Stimulated activated CD4-positive, alpha-beta T cell treated with anti-CD3 and anti-CD28 coated beads, Interleukin-12 subunit alpha, Interleukin-12 subunit beta, amount 100 ng/mL, for 4 hours (primary cell): ENCODE measurements at places on chromosomes 2 and 18.

DNA sequence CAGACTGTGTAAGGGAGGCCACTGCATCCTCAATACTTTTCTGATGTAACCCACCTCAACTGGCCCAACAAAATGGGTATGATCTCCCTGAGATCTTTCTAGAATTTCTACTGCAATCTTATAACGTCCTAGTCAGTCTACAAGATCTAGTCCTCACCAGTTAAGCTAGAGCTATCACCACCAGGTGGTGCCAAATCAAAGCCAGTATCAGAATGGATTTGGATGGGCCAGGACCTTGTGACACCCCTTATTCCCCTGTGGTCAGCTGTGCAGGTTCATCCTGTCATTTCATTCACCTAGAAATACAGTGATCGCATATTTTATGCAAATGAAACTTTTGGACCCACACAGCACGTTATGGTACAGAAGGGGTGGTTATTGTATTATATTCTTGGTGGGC, 90.3 kb downstream of the OLA1 start:
- peak; percentile 12 for DNase-seq

DNA sequence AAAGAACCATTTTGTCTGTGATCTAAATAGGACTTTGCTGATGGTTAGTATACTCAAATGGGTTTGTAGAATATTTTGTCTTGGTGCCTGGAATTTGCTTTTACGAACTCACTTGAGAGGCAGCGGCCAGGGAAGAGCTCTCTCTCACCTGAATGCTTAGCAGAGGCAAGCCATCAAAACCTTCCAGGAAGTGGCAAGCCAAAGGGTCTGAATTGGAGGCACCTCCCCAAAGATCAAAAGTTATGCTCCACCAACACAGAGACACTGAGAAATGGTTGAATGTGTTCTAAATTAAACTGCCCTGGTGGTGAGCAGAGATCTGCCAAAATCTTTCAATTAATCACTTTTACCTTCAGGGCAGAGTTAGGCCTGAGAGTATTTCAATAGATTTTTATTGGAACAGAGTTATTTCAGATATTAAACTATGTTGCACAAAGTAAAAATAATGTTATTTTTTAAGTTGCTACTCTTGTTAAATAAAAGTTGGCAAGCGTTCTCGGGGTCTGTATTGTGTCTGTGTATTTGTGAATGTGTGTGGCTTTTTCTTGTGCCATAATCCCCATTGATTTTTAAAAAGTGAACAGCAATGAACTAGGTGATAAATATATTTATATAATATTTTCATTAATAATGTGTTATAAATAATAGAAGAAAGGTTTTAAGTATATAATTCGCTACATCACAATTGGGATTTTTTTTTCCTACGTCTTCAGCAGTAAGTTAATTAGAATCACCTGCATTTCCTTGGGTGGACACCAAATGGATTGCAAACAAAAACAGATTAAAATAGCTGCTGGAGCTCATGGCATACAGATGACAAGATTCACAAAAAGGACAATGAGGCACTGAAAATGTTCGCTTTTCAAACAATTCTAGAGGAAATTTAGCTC, 416.1 kb downstream of the ARHGAP15 start:
- no peak for DNase-seq

- no peak for DNase-seq
Observed at GRCh38 chr2:233270366-233270765, 18.9 kb downstream of the ATG16L1 start.

GRCh38 chr2:208279236-208279635, 13.2 kb downstream of the PIKFYVE start:
- no peak for DNase-seq

DNA sequence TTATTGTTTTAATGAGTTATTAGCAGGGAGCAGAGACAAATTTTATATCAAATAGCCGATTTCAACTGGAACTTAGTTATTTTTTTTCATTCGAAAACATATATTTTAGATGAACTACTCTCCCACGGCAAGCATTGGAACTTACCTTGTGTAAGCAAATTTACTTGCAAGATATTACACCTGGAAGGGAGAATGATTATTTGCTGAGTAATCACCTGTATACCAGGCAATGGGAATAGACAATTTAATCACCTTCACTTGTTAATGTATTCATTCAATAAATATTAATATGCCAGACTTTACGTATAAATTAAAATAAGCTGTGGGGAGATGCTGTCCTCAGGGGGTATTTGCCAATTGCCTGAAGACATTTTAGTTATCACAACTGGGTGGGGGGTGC, 1069.9 kb upstream of the CHAC2 start:
- DNase-seq: no peak

DNA sequence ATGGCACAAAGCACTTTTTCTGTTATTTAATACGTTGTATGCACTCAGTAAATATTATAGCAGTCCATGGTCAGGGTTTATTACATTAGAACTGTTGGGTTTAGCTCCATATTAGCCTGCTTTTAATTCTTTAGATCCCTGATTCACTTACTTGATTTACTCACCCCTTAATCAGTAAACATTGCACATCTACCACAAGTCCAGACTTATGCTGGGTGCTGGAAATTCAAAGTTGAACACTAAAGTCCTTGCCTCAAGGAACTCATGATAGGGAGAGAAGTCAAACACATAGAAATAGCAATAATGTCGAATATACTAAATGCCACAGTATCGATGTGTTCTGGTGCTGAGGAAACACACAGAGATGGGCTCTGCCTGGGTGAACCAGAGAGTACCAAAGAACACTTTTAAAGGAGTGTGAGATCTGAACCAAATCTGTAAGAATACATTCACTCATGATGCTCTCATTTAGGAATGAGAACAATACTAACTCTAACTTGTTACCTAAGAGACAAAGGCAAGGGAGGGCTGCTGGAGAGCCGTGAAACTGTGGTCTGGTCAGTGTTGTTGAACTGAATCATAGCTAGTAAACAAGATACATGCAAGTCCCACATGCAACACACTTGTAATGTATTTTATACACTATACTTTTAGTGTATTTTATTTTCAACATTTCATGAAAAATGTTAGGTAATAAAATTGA, 4.9 kb downstream of the STAT4 start:
- DNase-seq: no peak

DNA sequence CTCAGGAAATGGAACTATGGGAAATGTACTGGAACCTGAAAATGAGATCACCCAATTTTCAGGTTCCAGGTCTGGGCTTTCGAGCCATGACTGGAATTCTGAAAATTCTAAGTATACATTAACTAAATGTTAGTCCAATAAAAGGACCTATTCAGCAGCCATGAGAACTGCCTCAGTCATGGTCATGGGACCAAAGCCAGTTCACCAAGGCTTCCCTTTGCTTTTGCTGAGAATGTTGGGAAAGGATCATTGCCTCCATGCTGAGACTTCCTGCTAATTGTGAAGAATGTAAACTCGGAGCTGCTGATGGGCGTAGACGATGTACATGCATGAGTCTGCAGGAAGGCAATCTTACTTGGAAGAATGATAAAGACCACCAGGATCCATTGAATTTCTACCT, 624.4 kb upstream of the SOX11 start:
- DNase-seq: no peak

- DNase-seq: no peak
Observed at GRCh38 chr2:60385648-60386047, 167.8 kb downstream of the BCL11A start.

DNA sequence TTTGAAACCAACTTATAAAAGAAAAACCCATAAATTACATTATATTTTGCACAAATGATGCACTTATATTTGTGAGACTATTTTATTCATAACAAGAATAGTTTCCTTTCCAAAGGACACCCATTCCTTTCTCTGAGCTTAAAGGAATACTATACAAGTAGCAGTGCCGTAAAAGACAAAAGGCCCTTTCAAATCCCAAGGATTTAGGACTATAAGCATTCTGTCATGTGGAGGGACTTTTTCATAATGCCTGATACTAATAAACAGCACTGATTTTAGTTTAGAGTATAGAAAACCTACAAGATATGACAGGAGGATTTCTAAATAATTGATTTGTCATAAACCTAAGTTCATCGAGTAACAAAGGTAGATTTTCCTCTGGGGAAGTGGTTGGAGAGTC, 1134.2 kb upstream of the ZEB2 start:
- no peak for DNase-seq

GRCh38 chr2:18159896-18160295, 281.4 kb downstream of the KCNS3 start:
- no peak for DNase-seq

DNA sequence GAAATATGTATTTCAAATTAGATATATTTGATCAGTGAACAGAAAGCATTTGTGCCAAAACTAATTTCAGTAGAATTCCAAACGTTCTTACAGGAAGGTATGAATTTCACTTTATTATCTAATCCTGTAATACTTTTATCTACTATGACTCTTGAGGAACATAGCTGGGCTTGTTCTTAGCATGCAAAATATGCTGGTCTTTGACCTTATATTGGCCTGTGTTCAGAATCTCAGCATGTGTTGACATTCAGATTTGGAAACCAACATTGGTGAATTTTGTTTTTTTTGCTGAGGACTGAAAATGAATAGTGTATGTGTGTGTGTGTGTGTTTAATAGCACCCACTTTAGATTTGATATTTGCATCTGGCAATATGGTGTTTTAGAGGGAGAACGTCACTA, 112.2 kb downstream of the MEIS1 start:
- no peak for DNase-seq

- no peak for DNase-seq
Observed at GRCh38 chr2:221434142-221434541, 138.0 kb downstream of the EPHA4 start.

DNA sequence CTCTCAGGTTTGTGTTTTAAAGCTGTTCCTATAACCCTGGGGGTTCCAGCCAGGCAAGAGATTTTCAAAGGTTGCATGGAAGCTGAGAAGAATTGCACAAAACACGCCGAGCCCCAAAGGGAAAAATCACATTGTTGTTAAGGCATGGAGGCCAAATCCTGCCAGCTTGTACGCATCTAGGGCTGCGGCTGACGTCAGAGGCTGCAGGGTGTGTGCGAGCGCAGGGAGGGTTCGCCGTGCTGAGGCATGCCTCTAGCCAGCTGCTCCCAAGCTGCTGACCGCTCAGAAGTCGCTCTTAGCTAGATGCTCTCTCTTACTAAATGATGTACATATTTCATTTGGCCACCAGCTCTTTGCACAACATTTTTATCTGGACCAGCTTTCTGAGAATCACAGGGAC, 191.8 kb downstream of the LPIN1 start:
- no peak for DNase-seq

DNA sequence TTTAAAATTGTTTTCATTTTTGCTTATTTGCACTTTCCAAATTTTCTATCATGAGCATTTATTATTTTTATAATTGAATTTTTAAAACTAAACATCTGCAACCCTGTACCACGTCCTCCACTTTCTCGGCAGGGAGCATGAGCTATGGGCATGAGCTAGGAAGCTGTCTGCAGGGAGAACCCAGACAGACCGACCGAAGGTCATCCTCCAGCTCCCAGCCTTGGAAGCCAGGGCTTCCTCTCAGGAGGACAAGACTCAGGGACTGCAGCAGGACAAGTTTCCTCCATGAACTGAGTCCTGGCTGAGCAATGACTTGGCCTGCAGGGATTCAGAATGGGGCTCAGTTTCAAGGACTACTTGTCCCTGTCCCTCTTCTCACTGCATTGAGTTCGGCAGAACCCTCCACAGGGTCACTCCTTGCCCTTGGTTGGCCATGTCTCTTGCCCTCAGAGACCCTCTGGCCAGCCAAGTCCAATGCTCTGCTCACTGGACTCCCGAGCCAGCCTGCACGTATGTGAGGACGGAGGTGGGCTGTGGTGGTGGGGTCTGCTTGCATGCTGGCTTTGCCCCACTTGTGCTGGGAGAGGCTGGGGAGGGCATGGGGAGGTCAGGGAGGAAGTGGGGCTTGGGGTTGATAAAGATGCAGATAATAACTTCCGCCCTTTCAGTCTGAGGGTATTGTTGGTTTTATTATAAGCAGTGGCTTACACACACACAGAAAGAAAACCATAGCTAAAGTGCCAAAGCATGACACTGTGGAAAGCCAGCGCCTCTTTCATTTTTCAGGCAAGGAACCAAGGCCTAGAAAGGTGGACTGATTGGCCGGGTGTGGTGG, 6.6 kb downstream of the NMUR1 start:
- DNase-seq: no peak

GRCh38 chr2:216498070-216498378, 620 bp upstream of the RPL37A start:
- DNase-seq: no peak

DNA sequence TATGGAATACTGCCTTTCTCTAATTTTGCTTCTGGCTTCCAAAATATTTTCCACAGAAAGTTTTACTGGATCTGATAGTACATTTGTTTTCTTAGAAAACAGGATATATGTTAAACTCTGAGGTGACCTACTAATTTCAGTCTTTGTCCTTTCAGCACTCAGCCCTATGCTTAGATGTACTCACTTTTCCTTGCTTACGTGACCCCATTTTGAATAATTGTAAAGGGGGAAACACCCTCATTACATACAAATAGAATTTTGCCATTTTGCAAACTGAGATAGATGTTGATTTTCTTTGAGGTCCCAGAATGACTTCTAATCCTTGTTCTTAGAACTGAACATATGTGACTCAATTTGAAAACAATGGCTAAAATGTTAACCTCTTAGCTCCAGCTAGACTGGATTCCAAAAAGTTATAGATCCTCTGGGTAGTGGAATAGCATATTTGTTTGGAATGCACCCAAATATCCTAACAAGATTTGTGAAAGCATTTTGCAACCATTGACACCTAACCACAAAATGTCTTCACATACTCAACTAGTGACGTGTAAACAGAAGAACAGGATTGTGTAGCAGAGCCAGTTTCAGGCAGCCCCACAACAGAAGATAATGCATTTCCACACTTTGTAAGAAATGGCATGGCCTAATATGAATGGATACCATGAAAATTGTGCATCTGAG, 44.8 kb upstream of the EHBP1 start:
- no peak for DNase-seq

- DNase-seq: no peak
Observed at GRCh38 chr2:210028178-210028577, 25.7 kb downstream of the RPE start.

GRCh38 chr2:238459081-238459629, 32.4 kb downstream of the ASB1 start:
- DNase-seq: no peak

DNA sequence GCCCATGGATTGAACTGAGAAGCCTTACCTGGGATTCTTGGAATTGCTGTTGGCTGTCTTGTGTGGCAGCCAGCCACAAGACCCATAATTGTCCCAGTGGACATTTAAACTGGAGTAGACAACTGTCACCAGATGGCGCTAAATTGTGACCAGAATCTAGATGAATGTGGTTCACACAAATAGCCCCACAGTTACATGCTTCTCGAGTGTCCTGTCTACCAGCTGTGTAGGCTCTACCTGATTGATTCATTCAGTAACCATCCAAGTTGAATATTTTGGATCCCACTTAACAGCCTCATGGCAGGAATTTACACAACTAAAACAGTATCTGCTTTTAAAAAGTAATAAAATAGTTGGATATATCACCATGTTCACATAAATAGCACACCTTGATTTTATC, 73.2 kb downstream of the MAP4K4 start:
- DNase-seq: no peak

DNA sequence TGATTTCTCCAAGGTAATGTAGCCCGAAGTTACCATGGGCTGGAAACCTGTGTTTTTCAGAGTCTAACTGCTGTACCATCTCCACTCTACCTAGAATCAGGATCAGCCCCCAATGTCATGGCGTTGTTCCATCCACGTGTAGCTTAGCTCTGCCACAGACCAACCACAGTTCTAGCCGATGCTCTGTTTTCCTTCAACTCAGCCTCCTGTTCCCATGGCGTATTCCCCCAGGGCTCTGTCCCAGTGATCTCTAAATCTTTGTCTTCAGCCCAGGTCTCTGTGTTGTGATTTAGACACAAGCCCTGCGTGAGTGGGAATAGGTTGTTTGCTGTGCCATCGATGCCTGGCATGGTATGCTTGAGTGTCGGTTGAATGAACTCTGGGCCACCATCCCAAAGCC, 53.4 kb downstream of the LPIN1 start:
- no peak for DNase-seq
